T-helper 17 cell (primary cell): ENCODE measurements at places on chromosomes 6 and 20. TPM values are rescaled to one million over a fixed set of nuclear protein-coding genes. Genes with fewer than 3 reads are reported as not detected.

MYB gene
- 1.3 TPM for total RNA-seq

TNFRSF6B gene
- total RNA-seq = not detected

SH3BGRL2 gene
- 36.0 TPM for total RNA-seq

ARMH2 gene
- total RNA-seq = 1.1 TPM

SLX4IP gene
- 4.6 TPM for total RNA-seq

CBLN4 gene
- total RNA-seq = not detected
